Stimulated activated CD4-positive, alpha-beta T cell treated with anti-CD3 and anti-CD28 coated beads, TNF-alpha, amount 100 ng/mL, for 1 hour (primary cell): ENCODE measurements at places on chromosomes 7 and 10.

GRCh38 chr7:27133409-27134231 is 3.1 kb upstream of the HOXA4 start:
- no peak for DNase-seq

GRCh38 chr7:100859856-100860255 is 7.3 kb upstream of the TRIP6 start:
- DNase-seq: no peak

GRCh38 chr7:2245883-2246675 is 4.1 kb downstream of the NUDT1 start:
- DNase-seq: no peak

DNA sequence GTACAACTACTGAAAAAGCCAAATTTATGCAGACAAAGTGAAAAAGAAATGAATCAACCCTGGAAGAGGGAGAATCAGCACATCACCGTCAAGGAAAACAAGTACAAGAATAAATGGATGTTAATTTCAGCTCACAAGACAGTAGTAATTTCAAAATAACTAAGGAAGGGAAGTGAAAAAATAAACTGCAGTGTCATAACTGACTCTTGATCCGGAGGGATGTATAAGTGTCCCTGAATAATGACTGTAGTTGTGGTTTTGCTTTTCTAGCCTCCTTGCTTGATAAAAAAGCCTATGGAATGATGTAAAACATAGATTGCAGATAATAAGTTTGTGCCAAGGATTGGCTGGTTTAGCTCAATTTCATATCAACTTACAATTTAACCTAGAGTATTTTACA is 721.1 kb upstream of the C7orf33 start:
- no peak for DNase-seq

DNA sequence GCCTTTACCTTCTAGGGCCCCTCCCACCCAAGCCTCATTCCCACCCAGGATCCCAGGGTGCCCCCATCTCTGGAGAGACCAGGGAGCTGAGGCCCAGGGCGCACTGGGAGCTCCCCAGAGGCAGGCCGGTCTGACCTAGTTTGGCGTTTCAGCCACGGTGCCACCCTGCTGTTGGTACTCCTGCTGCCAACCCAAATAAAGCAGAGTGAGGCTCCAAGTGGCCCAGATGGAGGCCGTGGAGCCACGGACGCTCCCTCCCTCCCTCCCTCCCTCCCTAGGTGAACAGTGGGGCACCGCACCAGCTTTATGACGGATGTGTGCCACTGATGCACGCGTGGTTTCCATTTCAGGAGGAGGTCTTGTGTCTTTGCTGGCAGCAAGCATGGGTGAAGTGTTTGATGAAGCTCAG is 1.8 kb downstream of the INPP5A start:
- no peak for DNase-seq

- DNase-seq: no peak
These were observed 34.5 kb downstream of the ADAP1 start for GRCh38 chr7:919924-920341.

GRCh38 chr7:150322114-150322832 is 882 bp upstream of the LRRC61 start:
- DNase-seq: no peak

DNA sequence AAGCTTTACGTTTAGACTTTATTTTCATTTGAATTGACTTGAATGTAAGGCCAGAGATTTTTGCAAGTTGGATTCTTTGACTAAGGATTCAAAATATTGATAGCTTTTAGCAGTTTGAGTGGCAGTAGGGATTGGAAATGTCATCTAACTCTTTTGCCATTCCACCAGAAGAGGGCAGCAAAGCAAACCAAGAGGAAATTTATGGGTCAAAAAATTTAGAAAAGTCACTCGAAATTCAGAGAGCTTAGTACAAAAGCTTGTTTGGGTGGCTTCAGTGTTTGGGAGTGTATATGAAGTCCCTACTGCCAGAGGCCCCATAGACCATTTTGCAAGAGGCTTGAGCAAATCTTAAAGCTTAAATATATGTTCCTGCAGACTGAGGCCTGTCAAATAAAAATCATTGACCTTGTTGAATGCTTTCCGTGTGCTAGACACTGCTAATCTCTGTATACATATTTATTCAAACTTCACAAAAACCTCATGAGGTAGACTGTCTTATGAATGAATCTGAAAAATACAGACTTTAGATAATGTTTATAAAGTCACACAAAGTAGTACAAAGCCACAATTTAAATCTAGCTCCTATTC is 44.6 kb upstream of the RSBN1L start:
- no peak for DNase-seq

- DNase-seq: no peak
These were observed 6.0 kb downstream of the CLDN15 start for GRCh38 chr7:101231644-101232043.

GRCh38 chr10:55867848-55868247 is 493.2 kb downstream of the ZWINT start:
- no peak for DNase-seq

GRCh38 chr10:108112218-108112617 is 947.7 kb upstream of the SORCS1 start:
- no peak for DNase-seq

GRCh38 chr10:49594594-49594993 is 15.5 kb upstream of the SLC18A3 start:
- DNase-seq: no peak

GRCh38 chr10:52486840-52487611 is 172.9 kb downstream of the DKK1 start:
- DNase-seq: no peak

GRCh38 chr10:132404169-132404880 is 7.3 kb downstream of the PWWP2B start:
- DNase-seq: no peak

DNA sequence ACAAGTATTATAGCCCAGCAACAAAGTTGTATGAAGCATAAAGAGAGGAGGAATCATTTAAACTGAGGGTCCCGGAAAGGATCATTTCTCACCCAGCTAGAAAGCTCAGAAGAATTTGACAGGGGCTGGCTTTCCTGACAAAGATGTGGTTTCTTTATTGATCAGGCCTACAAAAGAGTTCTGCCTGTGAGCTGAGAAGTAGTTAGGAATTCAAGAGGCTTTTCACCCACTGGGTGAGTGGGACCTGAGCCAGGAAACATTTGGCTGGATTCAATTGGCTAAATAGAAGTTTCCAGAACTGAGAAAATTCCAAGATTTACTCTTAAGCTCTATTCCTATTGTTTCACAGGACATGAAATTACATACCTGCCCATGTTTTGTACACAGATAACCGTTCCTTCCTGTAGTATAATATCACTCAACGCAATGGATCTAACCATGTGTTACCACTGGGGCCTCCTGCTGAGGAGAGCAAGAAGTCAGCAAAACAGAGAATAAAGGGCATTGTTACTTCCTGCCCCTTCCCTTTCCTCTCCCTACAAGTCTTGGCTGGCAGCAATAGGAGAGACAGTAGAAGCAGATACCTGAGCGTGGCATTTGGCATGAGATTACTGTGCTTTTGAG is 53.9 kb upstream of the PAPSS2 start:
- DNase-seq: no peak
